Stimulated activated CD8-positive, alpha-beta memory T cell treated with anti-CD3 and anti-CD28 coated beads, Interleukin-2, amount 100 ng/mL, for 48 hours (primary cell): ENCODE measurements at places on chromosomes 2 and 18.

GRCh38 chr2:209260281-209260680 lies 163.6 kb upstream of the MAP2 start:
- DNase-seq = no peak

DNA sequence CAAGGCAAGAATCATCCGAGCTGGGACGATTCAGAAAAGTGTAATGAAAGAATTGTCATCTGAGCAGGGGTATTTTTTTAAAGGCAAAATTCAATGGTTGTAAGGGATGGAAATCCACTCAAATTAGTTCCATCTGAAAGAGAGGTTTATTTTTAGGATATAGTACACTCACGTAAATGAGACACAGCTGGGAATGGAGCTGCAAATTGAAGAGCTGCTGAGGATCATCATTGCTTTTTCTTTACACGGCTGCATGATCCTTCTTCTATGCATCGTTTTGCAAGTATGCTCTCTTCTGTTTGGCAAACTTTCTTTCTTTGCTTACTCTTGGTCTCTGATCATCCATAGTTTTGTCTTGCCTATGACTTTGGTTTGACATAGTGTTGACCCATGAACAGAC lies 27.4 kb upstream of the CUL3 start:
- no peak for DNase-seq

GRCh38 chr2:71783215-71783614 lies 329.9 kb downstream of the DYSF start:
- DNase-seq = no peak

DNA sequence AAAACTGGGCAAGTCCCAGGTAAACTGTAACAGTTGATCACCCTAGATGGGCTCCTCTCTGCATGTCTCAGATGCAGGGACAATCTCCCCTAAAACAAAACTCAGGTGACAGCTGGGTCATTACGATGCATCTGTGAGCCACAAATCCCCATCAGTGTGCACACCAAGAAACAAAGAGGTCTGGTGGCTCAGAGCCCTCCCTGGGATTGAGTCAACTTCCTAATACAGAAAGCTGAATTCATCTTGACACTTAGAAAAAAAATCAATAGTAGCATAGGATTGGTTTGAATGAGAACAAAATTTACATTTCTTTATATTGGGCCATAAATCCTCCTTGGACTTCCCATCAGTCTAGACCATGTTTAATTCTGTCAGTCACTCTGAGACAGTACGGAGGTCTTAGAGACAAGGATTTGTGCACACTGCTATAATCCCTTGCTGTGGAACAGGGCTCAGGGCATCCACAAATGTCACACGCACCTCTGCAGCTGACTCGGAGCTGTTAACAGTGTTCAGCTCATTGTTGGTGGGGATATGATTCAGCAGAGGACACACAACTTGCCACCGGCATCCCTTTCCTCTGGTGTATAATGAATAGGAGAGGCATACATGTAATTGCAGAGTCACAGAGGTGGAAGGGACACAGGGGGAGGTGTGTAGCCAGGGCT lies 44.5 kb upstream of the DAPL1 start:
- DNase-seq = no peak

DNA sequence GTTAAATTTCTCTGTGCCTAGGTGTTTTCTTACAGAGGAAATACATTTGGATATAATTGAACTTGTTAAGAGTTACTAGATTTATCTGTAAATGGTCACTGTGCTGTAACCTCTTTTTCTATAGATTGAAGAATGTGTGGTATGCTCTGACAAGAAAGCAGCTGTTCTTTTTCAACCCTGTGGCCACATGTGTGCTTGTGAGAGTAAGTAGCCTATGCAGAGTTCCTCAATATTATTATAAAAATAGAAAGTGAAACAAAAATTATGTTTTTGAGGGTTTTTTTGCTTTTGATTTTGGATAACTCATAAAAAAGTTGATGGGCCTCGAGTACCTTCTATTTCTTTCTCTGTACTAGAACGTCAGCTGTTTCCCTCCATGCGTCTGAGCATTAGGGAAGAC lies 112.4 kb downstream of the MIB1 start:
- no peak for DNase-seq

- DNase-seq = no peak
These were observed 61.6 kb downstream of the ICOS start for GRCh38 chr2:203997980-203998809.

GRCh38 chr2:8288206-8288605 lies 393.6 kb upstream of the ID2 start:
- DNase-seq = no peak

DNA sequence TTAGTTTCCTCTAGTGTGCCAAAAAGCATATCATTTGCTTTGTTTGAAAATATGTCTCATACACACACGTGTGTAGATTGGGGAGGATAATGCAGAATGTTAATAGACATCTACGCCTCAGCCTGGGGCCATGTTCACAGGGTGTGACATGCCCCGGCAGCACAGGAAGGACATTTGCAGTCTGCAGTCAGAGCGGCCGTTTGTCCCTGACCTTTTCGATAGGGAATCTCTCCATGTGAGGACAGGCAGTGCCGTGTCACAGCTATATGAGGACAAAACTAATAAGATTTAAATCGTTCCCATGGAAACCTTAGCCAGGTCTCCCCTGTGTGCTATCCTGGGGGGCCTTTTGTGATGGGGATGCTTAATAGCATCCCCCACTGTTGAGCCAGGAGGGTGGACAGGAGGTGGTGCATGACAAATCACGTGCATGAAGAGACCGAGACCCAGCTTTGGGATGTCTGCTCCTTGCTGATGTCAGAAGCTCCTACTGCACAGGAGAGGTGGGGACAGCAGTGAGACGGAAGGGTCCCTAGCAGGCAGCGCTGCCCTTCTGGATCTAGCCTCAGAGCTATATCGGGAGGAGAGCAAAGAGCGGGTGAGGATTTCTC lies 100.6 kb downstream of the RNF144A start:
- no peak for DNase-seq

DNA sequence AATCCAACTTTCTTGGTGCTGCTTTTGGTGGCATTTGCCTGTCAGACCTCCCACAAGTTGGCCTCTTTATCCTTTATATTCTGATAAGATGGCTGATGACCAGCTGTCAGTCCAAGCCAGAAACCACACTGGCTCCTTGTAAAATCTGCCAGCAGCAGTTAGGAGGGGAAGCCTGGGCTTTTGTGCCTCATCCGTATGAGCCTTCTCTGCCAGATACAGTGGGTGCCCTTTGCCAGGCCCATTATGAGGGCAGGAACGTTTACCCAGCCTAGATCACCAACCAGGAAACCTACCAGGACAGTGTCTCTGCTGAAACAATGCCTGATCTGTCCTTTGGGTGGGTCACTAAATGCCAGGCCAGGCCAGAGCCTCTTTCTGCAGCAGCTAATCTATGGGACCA lies 202.9 kb upstream of the SP5 start:
- DNase-seq = no peak

GRCh38 chr2:227054006-227054405 lies 110.0 kb downstream of the COL4A4 start:
- DNase-seq = no peak
